ENCODE measurements at places on chromosomes 4 and X.

DNA sequence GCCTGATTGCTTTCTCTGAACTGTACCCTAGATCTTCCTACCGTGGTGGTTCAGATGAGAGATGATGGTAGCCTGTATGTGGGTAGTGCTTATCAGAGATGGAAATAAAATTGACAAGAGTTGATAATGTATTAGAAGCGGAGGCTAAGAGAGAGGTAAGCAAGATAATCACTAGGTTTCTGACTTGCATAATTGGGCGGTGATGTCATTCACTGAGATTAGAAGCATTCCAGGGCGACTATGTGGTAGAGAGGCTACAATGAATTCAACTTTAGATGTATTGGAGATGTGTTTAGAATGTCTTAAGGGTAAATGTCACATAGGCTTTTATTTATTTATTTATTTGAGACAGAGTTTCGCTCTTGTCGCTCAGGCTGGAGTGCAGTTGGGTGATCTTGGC, 415 bp upstream of the TENM3 start:
- no peak for DNase-seq

DNA sequence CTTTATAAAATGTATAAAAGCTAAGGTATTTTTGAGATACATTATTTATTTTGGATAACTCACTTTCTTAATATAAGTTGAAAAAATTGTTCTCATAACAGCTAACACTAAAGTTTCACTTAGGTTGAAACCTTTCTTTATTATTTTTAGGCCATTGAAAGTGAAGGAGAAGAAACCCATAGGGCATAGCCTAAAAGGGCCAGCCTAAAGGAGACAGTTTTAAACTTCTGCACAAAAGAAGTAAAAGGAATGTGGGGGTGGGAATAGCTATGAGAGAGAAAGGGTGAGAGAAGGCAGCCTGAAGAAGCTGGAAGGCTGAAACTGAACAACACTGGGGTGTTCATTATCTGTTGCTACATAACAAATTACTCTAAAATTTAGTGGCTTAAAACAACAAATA, 57.6 kb upstream of the RAPGEF2 start:
- no peak for DNase-seq

DNA sequence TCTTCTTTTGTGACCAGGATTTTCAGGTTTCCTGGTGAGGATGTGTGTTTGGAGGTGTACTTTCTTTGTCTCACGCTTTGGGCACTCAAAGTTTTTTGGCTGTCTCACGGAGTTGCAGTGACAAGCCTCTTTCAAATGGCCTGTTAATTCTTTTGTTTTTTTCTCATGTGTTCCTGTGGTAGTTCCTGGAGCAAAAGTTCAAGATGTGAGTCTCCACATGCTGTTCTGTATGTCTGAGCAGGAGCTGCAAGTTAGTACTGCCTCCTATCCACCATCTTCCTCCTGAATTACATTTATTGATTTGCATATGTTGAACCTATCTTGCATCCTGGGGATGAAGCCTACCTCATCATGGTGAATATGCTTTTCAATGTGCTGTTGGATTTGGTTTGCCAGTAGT, 118.5 kb downstream of the VSIG4 start:
- DNase-seq: no peak

DNA sequence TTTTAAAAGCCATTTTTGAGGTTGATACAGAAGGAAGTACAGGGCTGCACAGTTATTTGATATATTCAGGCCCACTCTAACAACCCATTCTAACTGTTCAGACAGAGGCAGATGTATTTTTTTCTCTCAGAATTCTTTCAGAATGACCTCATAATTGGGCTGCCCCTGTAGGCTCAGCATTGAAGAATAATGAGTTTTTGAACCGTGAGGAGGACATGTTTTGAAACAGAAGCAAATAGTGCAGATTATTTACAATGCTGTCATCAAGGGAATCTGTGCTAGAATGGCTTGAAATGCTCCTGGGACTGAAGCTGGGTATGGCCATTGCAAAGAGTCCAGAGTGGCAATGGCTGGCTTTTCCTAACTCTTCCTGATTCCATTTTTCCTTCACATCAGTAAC, 158.1 kb downstream of the SOX3 start:
- no peak for DNase-seq
